ENCODE measurements at places on chromosomes 1 and 21. TPM values are rescaled to one million over a fixed set of nuclear protein-coding genes. Genes with fewer than 3 reads are reported as not detected.

Gene KRTAP26-1
- total RNA-seq: not detected

Gene GPR25
- total RNA-seq: not detected

Gene FCAMR
- not detected for total RNA-seq

Gene RSBN1
- total RNA-seq: 15.5 TPM

Gene MMP23B
- 20.0 TPM for total RNA-seq

Gene IQCC
- total RNA-seq: 4.6 TPM

Gene GPR157
- 6.0 TPM for total RNA-seq

Gene POGK
- total RNA-seq: 36.7 TPM

Gene PRXL2B
- total RNA-seq: 47.8 TPM

Gene NGF
- 0.53 TPM for total RNA-seq

Gene SLC66A1
- 14.1 TPM for total RNA-seq

Gene ANKRD45
- total RNA-seq: 2.2 TPM

Gene LCE2C
- total RNA-seq: not detected

Gene CD1E
- total RNA-seq: not detected

Gene TXNIP
- 76.8 TPM for total RNA-seq

Gene LAX1
- total RNA-seq: not detected

Gene WDR64
- not detected for total RNA-seq

Gene HPCA
- 1.9 TPM for total RNA-seq

Gene TFF2
- 0.33 TPM for total RNA-seq

Gene C1orf185
- not detected for total RNA-seq

Gene RIPPLY3
- 2.3 TPM for total RNA-seq

Gene CTH
- total RNA-seq: 27.8 TPM

Gene IFNLR1
- 7.7 TPM for total RNA-seq
